ENCODE measurements at places on chromosomes 12 and 14. TPM values are rescaled to one million over a fixed set of nuclear protein-coding genes. Genes with fewer than 3 reads are reported as not detected.

The GLT8D2 gene
- 0.21 TPM for total RNA-seq

The SCNN1A gene
- 21.8 TPM for total RNA-seq

The SDR9C7 gene
- total RNA-seq = not detected

The KSR2 gene
- 0.63 TPM for total RNA-seq

The CLEC9A gene
- not detected for total RNA-seq

The TPI1 gene
- 1,628 TPM for total RNA-seq

The HOTAIR gene
- total RNA-seq = 0.23 TPM

The BMAL2 gene
- 13.0 TPM for total RNA-seq

The ARHGAP9 gene
- 0.99 TPM for total RNA-seq

The SRP54 gene
- total RNA-seq = 50.8 TPM

The ATP5MC2 gene
- total RNA-seq = 762 TPM

The LTB4R gene
- 3.2 TPM for total RNA-seq

The MYH6 gene
- total RNA-seq = 0.02 TPM

The AKAP3 gene
- total RNA-seq = 1.2 TPM

The SPX gene
- 2.3 TPM for total RNA-seq

The PRR4 gene
- total RNA-seq = 1.9 TPM

The LRIG3 gene
- total RNA-seq = 5.1 TPM

The CCDC175 gene
- total RNA-seq = not detected

The SERPINA9 gene
- not detected for total RNA-seq

The ALKBH1 gene
- total RNA-seq = 13.3 TPM

The ADAMTS20 gene
- not detected for total RNA-seq

The PLBD1 gene
- total RNA-seq = 6.1 TPM

The ENDOU gene
- total RNA-seq = not detected

The SERPINA5 gene
- not detected for total RNA-seq

The FAM186B gene
- total RNA-seq = 0.11 TPM

The ANKLE2 gene
- 86.2 TPM for total RNA-seq

The TOMM20L gene
- total RNA-seq = not detected

The KRT83 gene
- 4.2 TPM for total RNA-seq

The BCL11B gene
- 0.45 TPM for total RNA-seq

The GDF3 gene
- total RNA-seq = not detected

The GLIPR1L2 gene
- total RNA-seq = not detected

The SERPINA4 gene
- total RNA-seq = not detected

The NCKAP5L gene
- total RNA-seq = 8.3 TPM

The FITM1 gene
- total RNA-seq = not detected

The GLIPR1L1 gene
- total RNA-seq = not detected

The C1S gene
- 50.3 TPM for total RNA-seq

The PTPRO gene
- not detected for total RNA-seq

The PTCSC3 gene
- total RNA-seq = not detected

The SYNDIG1L gene
- total RNA-seq = not detected

The C12orf42 gene
- total RNA-seq = 0.26 TPM

The CRACR2A gene
- 1.2 TPM for total RNA-seq

The SOCS2 gene
- 15.7 TPM for total RNA-seq

The INSM2 gene
- total RNA-seq = not detected

Data from A549 treated with ZK216348 at 1 μM for 4 hours (cell line).